Smooth muscle cell of the umbilical artery (primary cell): ENCODE measurements at places on chromosomes 2 and 18. TPM values are rescaled to one million over a fixed set of nuclear protein-coding genes. Genes with fewer than 3 reads are reported as not detected.

The COL4A3 gene
- total RNA-seq = under 0.01 TPM in 1 of 2 replicates, not detected in the other

The SERPINB13 gene
- total RNA-seq = not detected in 2 replicates

The MOB4 gene
- total RNA-seq = 31.5 and 41.9 TPM in 2 replicates

The STARD6 gene
- not detected in 2 replicates for total RNA-seq

The IL37 gene
- total RNA-seq = not detected in 2 replicates

The ZNF521 gene
- 13.1 and 19.6 TPM in 2 replicates for total RNA-seq

The SLC38A11 gene
- total RNA-seq = under 0.01 and 0.23 TPM in 2 replicates

The EHD3 gene
- 21.7 and 44.4 TPM in 2 replicates for total RNA-seq

The STPG4 gene
- 0.32 and 0.89 TPM in 2 replicates for total RNA-seq

The ACTG2 gene
- total RNA-seq = 94.1 and 175 TPM in 2 replicates

The SATB2 gene
- 3.3 and 7.4 TPM in 2 replicates for total RNA-seq

The SCYGR4 gene
- total RNA-seq = not detected in 2 replicates
